ENCODE measurements at places on chromosomes 4 and X. TPM values are rescaled to one million over a fixed set of nuclear protein-coding genes. Genes with fewer than 3 reads are reported as not detected.

The PDZD4 gene
- 4.9 TPM for total RNA-seq

DNA sequence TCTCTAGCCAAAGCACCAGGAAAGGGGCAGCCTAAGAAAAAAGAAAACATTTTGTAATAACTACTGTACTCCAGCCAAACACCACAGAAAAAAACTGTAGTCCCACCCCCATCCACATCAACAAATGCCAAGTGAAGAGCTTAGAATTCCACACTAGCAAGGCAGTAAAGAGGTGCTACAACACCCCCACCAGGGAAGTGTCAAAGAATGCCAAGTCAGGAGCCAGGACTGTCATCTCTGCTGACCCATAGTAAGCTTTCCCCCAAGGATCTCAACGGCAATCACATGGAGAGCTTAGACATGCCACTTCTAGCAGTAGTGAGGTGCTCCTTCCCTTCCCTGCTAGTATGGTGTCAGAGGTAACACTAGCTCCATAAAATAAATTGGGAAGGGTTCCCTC, 34.4 kb upstream of the CCDC160 start:
- DNase-seq = no peak
- no peak overlapping the region for H3K27ac ChIP-seq
- no peaks in the 10 kb centered on the region for H3K27me3 ChIP-seq
- H3K4me3 ChIP-seq = no peak overlapping the region
- H3K4me1 ChIP-seq = no peaks in the 10 kb centered on the region
- no peaks in the 10 kb centered on the region for H3K36me3 ChIP-seq

- no peak overlapping the region for H3K27ac ChIP-seq
- DNase-seq = no peak
- H3K4me3 ChIP-seq = no peak overlapping the region
Observed at GRCh38 chr4:138225477-138225876, 16.7 kb downstream of the SLC7A11 start.

DNA sequence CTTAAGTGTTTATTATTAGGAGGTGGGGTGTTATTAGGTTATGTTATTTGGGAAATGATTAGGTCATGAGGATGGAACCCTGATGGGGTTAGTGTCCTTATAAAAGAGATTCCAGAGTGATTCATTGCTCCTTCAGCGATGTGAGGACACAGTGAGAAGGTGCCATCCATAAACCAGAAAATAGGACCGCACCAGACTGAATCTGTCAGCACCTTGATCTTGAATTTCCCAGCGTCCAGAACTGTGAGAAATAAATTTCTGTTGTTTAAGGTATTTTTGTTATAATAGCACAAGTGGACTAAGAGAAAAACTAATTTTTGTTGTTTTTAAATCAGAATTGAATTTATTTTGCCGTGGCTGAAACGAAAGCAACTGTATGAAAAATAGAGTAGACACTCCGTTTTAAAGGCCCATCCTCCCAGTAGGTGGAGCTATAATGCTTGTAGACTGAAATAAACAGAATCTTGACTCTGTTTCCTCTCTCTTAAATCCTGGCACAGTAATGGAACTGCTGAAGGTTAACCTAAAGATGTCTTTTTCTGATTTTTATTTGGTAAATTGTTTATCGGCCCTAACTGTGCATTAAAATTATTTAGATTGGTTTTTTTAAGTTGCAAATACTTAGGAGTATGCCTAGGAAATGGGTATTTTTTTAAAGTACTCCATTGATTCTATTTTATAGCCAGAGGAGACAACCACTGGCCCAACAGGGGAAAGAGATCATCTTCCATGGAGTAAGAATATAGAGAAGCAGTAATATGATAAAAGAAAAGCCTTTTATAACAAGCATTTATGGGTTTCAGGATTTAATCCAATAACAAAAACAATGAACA, 133.2 kb upstream of the ADAMTS3 start:
- H3K27me3 ChIP-seq = no peaks in the 10 kb centered on the region
- H3K36me3 ChIP-seq = no peaks in the 10 kb centered on the region
- DNase-seq = no peak
- peak overlapping the region; percentile 75 for H3K4me3 ChIP-seq
- no peaks in the 10 kb centered on the region for H3K4me1 ChIP-seq
